Tongue (tissue), 3 donors: ENCODE measurements at places on chromosomes 12 and 14. TPM values are rescaled to one million over a fixed set of nuclear protein-coding genes. Genes with fewer than 3 reads are reported as not detected.

ADGRD1 gene
- total RNA-seq: 16.4 TPM

DNA sequence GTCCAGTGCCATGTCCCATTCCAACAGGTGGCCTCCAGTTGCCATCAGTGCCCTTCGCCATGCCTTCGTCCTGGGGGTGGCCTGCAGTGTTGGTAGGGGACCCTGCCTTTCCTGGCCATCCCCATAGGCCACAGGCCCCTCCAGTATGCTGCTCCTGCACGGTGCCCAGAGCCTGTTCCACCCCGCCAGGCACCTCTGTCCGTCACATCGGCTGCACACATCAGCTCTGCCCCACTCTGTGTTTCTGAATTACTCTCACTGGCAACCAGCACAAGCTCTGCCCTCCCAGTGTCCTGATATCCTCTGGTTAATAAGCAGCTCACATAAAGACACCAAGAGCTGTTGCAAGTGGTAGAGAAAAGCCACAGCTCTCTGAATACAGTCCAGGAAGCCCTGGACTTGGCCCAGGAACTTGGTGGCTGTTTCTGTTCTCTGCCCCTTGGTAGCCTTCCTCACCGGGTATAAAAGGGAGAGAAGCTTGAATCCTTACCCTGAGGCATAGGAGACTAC, 31.3 kb upstream of the ATP2A2 start:
- DNase-seq: peak; percentile 48

DNA sequence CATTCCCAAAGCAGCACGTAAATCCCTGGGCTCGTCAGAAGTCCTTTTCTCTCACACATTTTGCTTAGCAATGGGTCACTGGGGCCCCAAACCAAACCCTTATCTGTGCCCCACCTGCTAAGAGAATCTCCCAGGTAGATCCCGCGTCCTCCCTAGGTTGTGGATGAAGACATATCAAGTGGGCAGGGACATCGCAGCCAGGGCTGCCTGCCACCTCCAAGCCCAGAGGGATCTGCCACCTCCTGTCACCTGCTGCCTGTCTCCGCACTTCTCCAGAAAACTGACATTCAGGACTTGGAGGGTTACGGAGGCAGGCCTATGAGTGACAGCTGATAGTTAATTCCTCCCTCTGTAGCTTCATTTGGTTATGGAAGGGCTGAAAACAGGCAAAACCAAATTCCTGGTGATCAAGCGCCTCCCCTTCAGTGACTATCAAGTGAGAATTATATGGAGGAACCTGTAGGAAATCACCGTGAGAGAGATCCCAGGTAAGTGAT, 19.5 kb downstream of the BCL11B start:
- no peak for DNase-seq

RTRAF gene
- 40.3 TPM for total RNA-seq

RFLNA gene
- total RNA-seq: 5.8 TPM

GRCh38 chr12:93838193-93838592, 161.0 kb downstream of the CRADD start:
- DNase-seq: no peak

DNA sequence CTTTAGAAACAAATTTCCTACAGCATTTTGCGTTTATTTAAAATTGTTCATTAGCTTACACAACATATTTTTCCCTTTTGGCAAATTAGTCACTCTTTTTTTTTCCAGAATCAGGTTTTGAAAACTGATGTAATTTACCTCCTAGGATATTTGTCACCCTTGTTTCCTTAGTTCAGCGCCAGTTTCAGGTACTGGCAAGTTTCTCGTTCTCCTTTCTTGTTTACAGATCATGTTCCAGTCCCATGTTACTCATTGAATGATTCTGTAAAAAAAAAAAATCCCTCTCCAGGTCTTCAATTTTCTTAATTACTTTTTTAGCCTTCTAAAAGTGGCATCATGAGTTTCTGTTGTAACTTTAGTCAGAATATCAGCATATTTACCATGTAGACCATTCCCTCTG, 2.7 kb downstream of the PPP4R4 start:
- no peak for DNase-seq

GRCh38 chr12:50505675-50506530, 1.1 kb downstream of the DIP2B start:
- peak; percentile 60 for DNase-seq
